ENCODE measurements at places on chromosomes 2 and 18.

GRCh38 chr2:101777337-101777736 is 79.8 kb downstream of the MAP4K4 start:
- no peak for DNase-seq

DNA sequence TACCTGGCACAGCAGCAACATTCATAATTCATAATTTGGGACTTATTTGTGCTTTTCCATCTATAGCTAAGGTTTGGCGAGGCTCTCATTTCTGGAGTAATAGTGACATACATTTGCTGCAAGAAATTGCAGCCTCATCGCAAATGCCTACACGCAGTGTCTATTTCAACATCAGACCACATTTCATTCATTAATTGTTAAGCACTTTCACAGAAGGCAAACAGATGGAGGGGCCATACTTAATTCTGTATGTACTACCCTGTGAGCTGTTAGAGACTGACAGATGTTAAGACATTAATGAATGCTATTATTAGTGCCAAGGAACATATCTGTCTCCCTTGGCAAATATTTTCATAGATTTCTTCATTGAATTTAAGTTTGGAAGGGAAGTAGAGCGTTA is 125.7 kb downstream of the UXS1 start:
- no peak for DNase-seq

DNA sequence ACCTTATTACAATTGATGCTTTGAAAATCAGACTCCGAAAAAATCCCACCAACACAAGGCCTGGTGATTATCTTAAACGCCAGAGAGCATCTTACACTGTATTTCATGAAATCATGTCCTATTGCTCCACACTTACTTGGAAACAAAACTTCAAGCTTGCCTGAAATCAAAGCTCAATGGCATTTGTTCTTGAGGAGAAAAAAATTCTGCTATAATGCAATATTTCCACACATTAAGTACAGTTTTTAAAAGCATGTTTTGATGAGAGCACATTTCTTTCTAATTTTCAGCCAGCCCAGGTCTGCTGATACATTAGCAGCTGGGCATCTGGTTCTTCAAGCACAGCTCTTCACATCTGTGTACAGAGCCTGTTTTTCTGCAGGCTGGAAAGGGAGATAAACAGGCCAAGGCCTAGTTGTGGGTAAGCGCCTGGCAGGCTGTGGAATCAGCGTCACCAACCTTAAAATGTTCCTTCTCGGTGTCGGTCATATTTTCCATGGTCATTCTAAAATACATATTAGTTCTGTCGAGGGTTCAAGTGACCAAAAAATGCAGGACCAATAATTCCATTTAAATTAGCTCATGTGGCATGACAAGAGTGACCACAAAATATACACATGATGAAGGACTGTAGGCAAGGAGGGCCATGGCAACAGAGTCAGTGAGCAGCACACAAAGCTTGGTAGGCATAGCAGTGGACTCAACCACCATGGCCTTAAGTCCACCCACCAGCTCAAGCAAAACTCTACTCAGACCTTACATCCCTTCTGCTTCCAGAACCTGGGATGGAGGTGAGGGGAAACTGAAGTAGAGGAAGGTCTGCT is 20.9 kb downstream of the SLC8A1 start:
- DNase-seq: no peak

DNA sequence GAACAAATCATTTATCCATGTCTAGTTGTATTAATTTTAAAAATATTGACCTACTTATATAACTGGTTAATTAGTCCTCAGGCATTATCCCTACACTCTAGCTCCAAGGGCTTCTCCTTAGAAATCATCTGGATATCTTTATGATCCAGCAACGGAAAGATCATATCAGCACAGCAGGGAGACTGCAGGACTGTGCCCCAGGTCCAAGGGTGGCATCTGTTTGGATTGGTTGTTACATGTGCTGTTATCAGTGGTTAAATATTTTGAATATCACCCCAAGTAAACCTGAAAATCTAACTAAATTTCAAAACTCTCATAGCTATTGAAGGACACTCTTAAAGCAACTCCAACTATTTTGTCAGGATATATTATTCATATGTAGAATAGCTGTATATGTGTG is 556.2 kb upstream of the ZEB2 start:
- no peak for DNase-seq

DNA sequence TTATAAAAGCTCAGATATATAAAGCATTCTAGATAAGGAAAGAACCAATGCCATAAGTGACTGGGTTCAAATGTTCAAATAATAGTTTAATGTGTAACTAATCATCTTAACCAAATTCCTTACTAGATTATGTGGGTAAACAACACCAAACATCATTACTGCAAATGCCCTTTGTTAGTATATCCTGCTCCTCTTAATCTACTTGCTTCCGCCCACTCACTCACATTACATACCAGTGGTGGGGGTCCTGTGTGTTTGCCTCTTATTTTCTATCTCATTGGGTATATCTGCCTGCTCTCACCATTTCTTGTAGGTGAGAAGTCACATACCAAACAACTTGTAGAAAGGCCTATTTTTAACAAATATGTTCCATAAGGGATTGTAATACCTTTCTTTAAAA is 562.1 kb downstream of the NRXN1 start:
- no peak for DNase-seq

- DNase-seq: no peak
Measured at GRCh38 chr2:9398881-9399780, 24.2 kb downstream of the ITGB1BP1 start.

GRCh38 chr2:231239751-231240150 is 41.3 kb downstream of the ARMC9 start:
- no peak for DNase-seq

DNA sequence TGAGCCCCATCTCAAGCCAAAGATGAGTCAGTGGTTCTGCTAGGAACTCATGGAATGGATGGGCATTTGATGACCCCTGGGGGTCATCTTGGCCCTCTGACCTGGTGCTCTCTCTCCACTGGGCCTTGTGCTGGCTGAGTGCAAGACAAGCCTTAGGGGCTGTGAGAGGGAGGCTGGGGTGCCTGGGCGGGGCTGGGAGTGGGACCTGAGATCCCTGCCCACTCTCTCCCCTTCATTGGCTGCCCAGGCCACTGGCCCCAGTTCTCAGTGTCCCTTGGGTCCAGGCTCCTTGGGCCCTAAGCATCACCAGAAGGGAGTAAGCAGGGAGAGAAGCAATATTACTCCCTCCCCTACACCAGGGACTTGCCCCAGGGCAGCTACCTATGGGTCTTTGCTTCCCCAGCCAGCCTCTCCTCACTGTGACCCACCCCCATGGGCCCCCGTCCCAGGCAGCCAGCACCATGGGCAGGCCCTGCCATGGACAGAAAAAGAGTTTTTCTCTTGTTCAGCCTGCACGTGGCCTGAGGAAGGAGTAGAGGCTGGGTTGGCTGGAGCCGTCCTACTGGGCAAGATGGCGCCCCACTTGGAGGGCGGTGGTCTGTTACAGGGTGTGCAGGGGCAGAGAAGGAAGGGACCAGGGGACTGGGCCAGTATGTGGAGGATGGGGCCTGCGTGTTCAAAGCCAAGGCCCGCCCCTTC is 33.6 kb downstream of the ATOH8 start:
- DNase-seq: no peak

DNA sequence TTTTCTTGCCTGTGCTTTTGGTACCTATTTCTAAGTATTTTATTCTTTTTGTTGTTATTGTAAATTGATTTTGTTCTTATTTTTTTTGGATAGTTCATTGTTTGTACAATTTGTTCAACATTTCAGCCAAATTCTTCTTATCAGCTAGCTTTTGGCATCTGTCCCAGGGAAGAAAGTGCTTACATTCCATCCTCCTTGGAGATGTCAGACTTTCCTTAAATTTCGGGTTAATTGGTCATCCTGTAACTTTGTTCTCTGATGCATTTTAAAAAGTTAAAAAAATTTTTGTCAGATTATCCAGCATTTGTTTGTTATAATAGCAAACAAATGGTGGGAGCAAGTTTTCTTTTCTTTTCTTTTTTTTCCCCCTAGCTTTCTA is 60.3 kb downstream of the PTH2R start:
- DNase-seq: no peak

GRCh38 chr2:16952368-16952767 is 286.7 kb upstream of the CYRIA start:
- DNase-seq: no peak

- DNase-seq: no peak
Measured at GRCh38 chr2:110157153-110157793, 41.7 kb upstream of the MALL start.

- no peak for DNase-seq
Measured at GRCh38 chr2:127638361-127639110, 7.4 kb upstream of the GPR17 start.

DNA sequence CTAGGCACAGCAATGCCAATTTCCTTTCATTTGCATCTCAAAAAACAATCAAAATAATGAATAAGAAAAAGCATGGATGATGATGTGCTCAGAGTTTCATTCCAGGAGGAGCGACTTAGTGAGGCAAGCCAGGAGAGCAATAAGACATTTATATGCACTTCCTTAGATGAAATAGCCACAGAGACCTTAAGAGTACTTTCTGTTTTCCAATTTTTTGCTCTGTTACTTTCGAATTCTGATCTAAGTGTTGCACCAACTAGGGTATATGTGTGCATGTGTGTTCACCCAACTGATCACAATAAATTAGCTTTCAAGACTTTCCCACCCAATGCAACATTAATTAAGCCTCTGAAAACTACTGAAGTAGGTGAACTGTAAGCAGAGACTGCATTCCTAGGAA is 709 bp downstream of the RAB27B start:
- DNase-seq: no peak

DNA sequence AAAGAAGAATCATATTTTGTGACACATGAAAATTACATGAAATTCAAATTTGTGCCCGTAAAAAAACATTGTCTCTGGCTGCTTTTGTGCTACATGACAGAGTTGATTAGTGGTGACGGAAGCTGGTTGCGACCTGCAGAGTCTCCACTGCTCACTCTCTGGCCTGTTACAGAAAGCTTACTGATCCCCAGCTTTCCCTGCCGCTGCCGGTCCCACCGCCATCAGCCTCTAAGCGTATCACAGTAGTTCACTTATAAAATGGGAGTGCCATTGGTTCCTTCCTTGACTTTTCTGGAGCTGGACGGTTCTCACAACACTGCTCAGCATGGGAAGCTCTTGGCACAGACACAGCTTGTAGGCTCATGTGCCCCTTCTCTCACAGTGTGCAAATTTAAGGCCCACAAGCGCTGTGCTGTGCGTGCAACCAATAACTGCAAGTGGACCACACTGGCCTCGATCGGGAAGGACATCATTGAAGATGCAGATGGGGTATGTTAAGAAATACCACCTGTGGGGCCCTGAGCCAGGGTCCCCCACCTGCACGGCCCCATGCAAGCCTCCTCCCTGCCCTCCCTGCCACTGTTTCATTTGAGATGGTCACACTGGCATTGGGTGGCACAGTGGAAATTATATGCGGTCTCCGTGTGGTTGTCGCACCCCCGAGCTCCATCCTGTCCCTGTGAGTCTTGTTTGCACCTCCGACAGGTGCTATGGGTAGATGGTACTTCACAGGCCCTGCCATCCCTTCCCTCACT is 81.3 kb downstream of the DGKD start:
- no peak for DNase-seq

DNA sequence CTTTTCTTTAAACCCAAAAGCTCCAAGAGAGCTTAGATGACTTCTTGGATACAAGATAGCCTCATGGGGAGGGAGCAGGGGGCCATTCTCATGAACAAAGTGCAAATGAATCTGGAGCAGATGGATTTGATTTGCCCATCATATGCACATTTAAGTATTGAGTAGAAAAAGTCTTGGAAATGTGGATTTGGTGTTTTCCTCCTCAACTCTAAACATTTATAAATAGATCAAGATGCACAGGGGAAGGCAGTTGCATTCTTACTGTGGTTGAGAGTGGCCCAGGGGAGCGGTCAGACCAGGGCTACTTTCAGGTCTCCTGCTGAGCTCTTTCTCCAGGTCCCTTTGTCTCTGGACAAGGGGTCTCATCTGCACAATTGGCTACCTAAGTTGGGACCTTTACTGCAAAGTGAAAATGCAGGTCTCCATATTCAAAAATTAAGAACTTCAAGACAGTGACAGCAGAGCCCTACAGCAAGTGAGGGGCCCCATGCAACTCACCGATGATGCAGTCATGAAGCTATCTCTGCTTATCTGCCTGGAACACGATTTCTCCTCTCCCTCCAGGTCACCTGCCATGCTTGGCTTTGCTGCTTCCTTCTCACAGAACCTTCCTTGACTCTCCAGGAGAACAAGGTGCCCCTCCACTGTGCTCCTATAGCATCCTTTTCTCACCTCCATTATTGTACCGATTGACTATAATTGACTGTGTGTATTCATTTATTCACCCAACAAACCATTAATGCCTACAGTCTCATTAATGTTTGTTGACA is 145.4 kb downstream of the LPIN1 start:
- no peak for DNase-seq

DNA sequence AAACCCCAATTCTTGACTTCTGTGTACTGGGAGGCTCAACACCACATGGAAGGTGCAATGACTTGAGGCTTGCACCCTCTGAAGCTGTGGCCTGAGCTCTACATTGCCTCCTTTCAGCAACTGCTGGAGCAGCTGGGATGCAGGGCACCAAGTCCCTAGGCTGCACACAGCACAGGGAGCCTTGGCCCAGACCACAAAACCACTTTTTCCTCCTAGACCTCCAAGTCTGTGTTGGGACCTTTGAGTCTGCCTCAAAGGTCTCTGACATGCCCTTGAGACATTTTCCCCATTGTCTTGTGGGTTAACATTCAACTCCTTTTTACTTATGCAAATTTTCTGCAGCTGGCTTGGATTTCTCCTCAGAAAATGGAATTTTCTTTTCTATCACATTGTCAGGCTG is 62.6 kb upstream of the KCNE4 start:
- DNase-seq: no peak

DNA sequence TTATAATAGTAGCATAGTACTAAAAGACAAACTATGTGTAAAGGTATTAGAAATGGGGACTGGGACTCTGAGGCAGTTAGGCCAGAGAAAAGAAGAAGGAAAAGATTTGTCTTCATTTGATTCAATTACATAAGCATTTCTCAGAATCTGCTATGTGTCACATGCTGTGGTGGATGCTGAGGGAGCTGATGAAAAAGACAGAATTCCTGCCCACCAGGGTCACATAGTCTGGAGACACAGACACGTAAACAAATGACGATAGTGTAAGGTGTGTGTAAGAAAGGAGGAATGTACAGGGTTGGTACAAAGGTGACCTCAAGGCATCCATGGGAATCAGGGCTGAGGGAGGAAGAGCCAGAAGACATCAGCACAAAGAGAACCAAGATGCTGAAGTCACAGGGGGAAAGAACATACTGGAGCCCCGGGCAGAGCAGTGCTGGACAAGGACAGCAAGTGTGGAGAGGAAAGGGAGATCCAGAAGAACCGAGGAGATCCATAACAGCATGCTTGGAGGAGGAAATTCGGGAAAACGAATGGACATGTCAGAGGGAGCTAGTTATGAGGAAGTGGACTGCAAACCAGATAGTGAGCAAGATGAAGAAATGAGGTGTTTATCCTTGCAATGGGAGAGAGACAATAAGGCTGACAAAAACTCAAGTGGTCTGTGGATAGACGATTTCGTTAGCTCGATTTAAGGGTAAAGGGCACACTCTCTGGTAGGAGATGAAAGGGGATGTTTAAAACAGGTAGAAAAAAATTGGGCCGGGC is 1.2 kb upstream of the MAPRE3 start:
- DNase-seq: no peak

- no peak for DNase-seq
Measured at GRCh38 chr2:27212626-27213471, 781 bp upstream of the SLC5A6 start.

Measured in RWPE2 (cell line).